ENCODE measurements at places on chromosomes 13 and 19.

GRCh38 chr19:3547301-3547731, 8.3 kb downstream of the TEKTIP1 start:
- DNase-seq: peak; percentile 35

GRCh38 chr13:96779691-96780090, 214.6 kb downstream of the OXGR1 start:
- no peak for DNase-seq

DNA sequence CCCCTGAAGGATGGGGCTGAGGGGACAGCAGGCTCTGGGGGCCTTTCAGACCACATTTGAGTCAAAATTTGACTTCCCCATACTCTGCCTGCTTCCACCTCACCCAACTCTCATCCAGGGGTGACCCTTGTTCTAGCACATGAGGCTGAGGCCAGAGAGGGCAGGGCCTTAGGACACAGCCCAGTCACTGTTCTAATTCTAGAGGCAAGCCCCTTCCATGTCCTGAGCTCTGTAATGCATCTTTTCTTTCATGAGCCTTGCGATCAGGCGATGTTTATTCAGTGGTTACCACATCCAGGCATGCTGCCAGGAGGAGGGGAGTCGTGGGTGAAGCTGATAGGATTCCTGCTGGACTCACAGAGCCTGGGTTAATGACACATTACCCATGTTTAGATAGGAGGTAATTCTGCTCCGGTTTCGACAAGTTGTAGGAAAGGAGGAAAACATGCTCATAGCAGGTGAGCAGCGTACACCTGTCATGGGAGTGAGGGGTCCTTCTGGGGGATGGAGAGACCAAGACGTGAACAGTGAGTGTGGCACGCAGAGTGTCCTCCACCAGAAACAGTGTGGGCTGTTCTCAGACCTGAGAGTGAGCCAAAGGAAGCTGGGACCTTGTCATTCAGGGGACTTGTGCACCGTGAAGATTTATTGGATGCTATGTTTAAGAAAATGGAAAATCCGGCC, 9.3 kb downstream of the RPS9 start:
- no peak for DNase-seq

DNA sequence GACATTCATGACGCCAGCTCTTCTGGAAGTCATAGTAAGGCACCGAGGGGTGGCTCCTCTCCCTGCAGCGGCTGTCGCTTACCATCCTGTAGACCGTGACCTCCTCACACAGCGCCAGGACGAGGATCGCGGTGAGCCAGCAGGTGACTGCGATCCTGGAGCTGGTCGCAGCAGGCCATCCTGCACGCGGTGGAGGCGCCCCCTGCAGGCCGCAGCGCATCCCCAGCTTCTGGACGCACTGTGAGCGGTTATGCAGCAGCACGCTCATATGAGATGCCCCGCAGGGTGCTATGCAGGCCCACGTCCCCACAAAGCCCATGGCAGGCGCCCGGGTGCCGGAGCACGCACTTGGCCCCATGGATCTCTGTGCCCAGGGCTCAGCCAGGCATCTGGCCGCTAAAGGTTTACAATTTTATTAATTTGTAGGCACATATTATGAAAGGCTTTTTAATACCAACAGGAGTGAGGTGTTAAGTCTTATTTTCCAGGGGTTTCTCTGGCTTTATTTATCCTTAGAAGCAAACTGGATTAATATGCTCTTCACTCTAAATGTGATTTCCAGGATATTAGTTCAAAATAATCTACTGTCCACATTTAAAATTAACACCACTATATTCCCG, 35.6 kb upstream of the PSPC1 start:
- peak; percentile 17 for DNase-seq

DNA sequence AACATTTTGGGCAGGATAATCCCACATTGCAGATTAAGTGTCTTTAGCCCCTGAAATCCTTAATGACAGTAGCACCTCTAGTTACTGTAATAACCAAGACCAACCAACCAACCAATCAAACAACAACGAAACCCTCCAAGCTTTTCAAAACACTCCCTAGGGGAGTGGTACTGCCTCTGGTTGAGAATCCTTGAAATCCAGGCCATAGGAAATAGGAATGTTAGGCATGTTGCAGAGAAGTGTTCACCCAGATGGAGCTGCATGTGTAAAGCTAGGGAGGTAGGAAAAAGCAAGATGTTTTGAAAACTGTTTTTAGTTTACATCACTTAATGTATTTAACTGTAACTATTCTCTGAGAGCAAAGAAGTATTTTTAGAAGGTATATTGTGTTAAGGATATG, 4.5 kb downstream of the LACC1 start:
- no peak for DNase-seq

DNA sequence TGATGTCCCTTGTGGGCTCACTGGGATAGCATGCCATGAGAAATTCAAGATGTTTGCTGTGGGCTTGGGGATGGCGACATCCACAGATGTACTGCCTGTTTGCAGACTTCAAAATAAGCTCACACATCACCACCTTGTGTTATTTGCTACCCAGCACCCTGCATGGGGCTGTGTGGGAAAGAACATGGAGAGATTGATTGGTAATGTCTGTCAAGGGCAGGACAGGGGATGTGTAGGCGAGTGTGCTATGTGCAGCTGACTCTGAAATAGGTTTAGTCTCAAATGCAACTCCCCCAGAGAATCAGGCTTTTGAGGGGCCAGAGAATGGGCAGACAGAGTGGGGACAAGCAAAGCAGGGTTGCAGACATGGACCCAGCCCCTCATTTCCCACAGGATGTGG, 24.7 kb downstream of the PNPLA6 start:
- no peak for DNase-seq

- no peak for DNase-seq
Measured at GRCh38 chr13:96481482-96481881, 391.6 kb downstream of the HS6ST3 start.

DNA sequence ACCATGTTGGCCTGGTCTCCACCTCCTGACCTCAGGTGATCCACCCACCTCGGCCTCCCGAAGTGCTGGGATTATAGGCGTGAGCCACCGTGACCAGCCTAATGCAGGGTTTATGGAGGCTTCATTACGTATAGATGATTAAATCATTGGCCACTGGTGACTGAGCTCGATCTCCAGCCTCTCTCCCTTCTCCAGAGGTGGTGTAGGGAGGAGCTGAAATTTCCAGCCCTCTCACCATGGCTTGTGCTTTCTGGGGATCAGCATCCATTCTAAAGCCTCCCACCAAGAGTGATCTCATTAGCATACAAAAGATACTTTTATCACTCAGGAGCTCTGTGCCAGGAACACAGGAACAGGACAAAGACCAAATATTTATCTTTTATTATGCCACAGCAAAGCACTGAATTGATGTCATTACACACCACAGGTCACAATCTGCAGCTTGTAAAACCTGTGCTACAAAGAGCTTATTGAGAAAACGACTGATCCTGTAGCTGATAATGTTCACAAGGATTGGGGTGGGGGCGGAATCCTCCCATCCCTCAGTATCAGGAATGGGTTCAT, 32.4 kb downstream of the RHPN2 start:
- no peak for DNase-seq

- no peak for DNase-seq
Measured at GRCh38 chr13:91139232-91139631, 208.3 kb upstream of the MIR17HG start.

DNA sequence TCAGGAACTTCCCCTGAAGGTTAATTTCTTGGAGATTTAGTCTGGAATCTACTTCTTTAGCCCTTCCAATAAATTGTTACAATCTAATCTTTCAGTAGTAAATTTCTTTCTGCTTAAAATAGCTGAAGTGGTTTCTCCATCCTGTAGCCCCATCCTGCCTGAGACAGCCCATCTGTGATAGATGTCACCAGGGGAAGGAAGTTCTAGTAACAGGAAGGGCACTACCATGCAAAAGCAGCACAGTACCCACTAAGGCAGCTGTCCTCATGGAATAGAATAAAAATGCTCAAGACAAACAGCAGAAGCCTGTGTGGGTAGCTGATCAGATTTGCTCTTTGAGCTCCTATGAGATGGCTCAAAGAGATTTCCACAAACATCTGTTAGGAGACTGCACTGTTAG, 1036.5 kb downstream of the SLITRK5 start:
- no peak for DNase-seq

GRCh38 chr19:16969135-16969534, 57.5 kb downstream of the CPAMD8 start:
- no peak for DNase-seq

GRCh38 chr19:7832781-7833180, 2.8 kb downstream of the EVI5L start:
- no peak for DNase-seq

DNA sequence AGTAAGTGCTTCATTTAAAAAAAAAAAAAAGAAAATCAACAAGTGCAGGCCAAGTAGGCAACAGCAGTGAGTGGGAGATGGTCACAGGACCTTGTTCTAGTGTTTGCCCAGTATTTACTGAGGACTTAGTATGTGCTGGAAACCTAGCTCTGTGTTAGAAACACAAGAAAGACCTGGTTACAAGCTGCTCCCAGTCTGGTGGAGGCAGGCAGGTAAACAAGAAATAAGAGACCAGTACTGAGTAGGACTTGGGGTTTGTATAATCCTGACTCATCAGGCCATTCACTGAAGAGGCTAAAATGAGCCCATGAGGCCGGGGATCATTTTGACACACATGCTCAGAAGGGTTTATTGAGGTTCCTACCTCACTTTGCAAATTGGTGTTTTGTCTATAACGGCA, 21.5 kb upstream of the SERPINE3 start:
- no peak for DNase-seq

Measured in stimulated activated CD4-positive, alpha-beta T cell treated with anti-CD3 and anti-CD28 coated beads, Interleukin-4, amount 100 ng/mL, for 4 hours (primary cell).